Testis (tissue), 5 donors: ENCODE measurements at places on chromosomes 5 and 9. TPM values are rescaled to one million over a fixed set of nuclear protein-coding genes. Genes with fewer than 3 reads are reported as not detected.

The CDH12 gene
- 0.87 TPM for total RNA-seq

- DNase-seq: no peak
Measured at GRCh38 chr5:109325456-109325855, 84.3 kb downstream of the PJA2 start.

- no peak for DNase-seq
Measured at GRCh38 chr5:131147258-131147657, 17.8 kb downstream of the HINT1 start.

The SHROOM1 gene
- total RNA-seq: 9.6 TPM

DNA sequence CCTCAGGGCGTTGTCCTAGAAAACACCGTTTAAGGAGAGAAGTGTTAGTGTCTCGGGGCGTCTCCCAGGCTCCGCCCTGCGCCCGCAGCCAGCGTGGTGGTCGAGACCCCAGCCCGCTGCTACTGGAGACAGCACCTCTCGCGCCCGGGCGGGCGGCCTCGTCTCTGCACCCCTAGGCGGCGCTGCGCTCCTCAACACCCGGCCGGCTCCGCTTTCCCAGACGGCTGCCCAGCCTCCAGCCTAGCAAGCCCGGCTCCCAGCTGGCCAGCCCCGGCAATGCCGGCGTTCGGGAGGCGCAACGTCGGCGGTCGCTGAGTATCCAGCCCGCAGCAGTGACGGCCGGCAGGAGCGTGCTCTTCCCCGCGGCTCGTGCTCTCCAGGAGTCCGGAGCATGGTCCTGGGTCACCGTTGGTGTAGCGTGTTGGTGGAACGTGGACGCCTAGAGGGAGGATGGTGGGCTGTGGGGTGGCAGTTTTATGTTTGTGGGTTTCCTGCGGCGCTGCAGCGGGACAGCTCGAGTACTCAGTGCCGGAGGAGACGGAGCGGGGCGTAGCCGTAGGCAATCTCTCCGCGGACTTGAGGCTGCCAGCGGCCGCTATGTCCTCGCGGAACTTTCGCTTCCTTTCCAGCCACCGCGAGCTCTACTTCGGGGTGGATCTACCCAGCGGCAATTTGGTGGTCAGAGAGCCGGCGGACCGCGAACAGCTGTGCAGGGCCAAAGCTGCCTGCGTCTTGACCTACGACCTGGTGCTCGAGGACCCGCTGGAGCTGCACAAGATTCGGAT is 536 bp downstream of the PCDHAC1 start:
- peak; percentile 94 for DNase-seq

GRCh38 chr5:77957931-77958521 is 181.9 kb upstream of the TBCA start:
- no peak for DNase-seq

GRCh38 chr5:66144834-66145390 is 812 bp downstream of the SREK1 start:
- DNase-seq: no peak

The AK8 gene
- total RNA-seq: 15.0 TPM

The BTNL9 gene
- 28.4 TPM for total RNA-seq

The NR5A1 gene
- total RNA-seq: 65.2 TPM

The IPO11 gene
- total RNA-seq: 74.5 TPM

DNA sequence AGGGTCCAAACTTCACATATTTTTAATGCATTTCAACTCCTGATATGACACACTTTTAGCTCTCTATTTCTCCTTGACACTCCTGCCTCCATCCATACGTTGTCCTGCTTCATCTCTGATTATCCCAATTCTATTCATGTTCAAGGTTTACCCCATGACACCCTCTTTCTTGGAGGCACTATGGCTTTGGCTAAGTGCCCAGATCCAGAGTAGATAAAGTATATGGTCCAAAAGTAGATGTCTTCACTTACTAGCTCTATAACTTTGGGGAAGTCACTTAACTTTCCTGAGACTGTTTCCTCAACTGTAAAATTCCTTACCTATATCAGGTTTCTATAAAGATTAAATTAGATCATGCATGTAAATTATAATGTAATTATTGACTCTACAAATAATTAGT is 36.1 kb downstream of the SLC22A5 start:
- no peak for DNase-seq

DNA sequence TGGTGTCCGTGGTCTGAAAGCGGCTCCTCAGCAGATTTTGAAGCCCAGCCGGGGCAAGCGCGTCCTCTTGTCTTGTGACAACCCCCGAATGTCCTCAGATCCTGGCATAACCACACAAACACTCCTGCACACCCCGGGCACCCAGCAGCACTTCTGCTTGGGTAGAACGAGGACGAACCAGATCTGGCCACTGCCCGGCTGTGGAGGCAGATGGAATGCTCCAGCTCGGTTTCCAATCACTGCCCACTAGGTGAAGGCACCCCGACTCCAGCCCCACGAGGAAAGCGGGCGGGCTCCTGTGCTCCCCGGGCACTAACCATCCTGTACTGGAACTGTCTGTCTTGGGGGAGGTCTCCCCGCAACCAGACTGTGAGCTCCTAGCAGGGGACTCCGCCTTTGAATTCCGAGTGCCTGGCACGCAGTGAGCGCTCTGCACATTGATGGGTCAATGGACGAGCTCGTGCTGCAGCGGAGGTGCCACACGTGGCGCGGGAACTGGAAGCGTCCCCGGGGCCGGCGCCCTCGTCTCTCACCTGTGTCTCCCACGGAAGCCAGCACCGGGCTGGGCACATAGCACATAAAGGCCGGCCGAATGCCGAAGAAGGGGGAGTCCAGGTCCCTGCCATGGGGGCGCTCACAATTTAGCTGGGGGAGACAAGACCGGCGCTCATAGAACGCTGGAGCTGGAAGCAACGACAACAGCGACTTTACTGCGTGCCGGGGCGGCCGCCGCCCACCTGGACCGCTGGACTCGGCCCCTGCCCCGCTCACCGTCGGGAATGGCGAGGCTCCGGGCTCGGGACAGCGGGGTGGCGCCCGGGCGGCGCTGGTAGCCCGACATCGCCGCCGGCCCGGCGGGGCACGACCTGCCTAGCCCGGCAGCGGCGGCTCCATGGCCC is 608 bp downstream of the ENTR1 start:
- DNase-seq: peak; percentile 57

DNA sequence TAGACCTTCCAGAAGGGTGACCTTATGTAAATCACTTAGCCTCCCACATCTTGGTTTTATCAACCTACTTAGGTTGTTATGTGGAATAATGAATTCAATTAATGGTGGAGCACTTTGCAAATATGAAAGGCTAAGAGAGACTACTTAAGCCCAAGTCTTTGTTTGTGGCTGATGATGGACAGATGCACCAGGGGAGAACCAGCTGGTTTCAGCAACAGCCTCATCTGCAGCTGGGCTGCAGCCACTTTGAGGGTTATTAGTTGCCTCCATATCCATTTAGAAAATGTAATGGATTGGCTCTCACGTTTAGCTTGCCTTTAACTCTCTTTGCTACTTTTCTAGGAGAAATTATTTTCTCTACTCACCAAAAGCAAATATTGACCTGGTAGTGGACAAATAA is 146.6 kb downstream of the ESM1 start:
- no peak for DNase-seq
